SHP77 (cell line): ENCODE measurements at places on chromosomes 2 and 18.

GRCh38 chr2:134711692-134712091 lies 7.1 kb downstream of the TMEM163 start:
- DNase-seq, result no peak

DNA sequence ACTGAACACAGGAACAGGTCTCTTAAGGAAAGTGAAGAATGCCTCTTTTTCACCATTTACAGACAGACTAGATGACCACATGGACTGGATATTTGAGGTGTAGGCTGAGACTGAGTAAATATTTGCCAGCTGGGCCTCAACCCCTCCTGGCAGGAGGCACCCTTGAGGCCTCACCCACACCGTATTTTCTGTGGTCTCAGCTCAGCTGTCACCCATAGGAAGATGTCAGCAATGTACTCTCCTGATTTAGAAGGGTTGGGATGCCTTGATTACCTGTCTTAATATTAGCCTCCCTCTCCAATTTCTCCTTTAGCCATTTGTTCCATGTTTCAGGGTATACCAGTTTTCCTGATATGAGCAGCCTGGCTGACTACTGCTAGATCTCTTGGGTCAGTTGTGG lies 20.3 kb downstream of the ADCYAP1 start:
- peak; percentile 32 for DNase-seq

DNA sequence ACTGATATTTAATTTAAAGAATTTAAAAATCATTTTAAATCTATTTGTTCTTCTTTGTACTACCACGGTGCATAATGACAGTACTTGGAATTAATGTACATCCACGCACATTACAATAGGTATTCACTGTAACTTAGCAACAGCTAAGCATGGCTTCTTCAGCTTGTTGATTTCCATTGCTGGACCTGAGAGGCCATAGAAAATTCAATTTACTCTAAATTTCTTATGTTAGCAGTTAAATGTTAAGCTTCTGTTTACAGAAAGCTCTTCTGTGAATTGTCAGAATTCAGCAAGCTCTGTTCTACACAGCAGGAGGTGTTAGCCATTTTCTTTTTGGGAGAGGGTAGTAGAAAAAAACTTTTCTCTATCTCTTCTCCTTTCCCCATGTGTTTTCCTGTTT lies 1149.3 kb upstream of the CDH2 start:
- no peak for DNase-seq

GRCh38 chr2:147109291-147109690 lies 735.5 kb upstream of the ACVR2A start:
- no peak for DNase-seq

GRCh38 chr2:159165048-159165447 lies 121.5 kb downstream of the WDSUB1 start:
- DNase-seq, result no peak

DNA sequence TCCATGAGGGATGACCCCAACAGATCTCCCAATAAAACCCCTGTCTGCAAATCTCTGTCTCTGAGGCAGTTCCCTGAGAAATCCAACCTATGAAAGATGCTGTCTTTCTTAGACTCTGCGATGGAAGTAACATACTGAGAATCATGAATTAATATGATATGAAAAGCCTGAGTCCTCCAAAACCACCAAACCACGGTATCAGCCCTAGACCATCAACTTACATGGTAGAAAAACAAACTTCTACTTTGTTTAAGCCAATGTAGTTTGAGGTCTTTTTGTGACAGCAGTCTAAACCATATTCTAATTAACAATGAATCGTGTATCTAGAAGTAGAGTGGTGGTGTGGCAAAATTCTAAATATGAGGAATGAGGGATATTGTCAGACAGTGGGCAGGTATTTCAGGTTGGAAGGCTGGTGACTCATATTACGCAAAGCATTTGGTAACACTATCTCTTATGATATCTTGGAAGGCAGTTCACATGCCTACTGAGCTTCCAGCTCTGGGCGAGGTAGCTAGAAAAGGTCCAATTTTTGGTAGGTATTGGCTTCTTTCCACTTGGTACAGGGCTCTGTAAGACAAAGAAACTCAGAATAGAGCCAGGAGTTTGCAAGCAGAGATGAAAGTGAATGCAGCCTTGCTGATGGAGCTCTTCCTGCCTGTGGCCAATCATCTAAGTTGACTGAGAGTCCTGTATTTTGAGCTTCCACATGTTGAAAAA lies 215.8 kb downstream of the ZFP36L2 start:
- DNase-seq, result no peak

DNA sequence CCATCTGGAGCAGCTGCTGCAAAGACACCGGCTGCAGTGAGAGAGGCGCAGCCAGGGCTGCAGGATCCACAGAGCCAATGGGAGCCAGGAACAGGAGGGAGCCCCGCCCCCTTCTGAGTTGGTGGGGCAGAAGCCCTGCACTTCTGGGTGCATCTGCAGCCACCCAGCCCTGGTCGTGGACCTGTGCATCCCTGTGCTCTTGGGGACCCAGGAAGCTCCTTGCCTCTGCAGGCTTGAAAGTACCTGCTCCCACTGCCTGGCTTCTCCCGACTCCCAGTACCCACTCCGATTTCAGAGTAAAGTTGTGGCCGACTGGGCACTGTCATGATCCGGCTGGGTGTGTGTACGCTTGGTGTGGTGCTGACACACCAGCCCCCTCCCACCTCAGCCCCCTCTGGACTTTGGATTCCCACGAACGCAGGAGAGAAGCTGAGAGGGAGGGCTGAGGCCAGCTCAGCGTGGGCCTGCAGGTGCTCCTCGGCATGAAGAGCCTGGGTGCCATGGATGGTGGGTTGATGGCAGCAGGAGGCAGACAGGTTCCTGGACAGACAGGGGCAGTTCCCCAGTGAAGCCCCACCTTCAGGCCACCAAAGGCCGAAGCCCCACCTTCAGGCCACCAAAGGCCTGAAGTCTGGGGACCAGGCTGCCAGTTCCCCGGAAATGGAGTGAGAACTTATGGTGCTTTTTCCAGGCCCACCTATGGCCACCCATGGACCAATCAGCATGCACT lies 34.9 kb downstream of the LRRTM4 start:
- no peak for DNase-seq

DNA sequence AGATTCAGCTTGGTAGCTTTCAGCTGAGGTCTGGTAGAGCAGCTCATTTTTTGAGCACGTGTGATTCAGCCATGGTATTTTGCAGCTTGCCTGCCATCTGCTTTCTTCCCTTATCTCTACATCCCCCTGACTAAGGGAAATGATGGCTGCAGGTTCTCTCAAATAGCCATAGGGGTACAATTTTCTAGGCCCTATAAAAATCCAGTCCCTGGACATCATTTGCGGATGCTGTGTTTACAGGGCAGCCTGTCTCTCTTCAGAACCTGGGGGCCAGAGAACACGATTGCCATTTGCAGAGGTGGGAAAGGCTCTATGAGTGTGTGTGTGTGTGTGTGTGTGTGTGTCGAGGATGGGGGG lies 442.7 kb upstream of the MEIS1 start:
- DNase-seq, result no peak

- no peak for DNase-seq
These were observed 63.5 kb upstream of the WIPF1 start for GRCh38 chr2:174660984-174661675.

- no peak for DNase-seq
These were observed 317.0 kb downstream of the AGAP1 start for GRCh38 chr2:235810846-235811245.

- DNase-seq, result no peak
These were observed 97.6 kb downstream of the RAPH1 start for GRCh38 chr2:203437511-203437910.

DNA sequence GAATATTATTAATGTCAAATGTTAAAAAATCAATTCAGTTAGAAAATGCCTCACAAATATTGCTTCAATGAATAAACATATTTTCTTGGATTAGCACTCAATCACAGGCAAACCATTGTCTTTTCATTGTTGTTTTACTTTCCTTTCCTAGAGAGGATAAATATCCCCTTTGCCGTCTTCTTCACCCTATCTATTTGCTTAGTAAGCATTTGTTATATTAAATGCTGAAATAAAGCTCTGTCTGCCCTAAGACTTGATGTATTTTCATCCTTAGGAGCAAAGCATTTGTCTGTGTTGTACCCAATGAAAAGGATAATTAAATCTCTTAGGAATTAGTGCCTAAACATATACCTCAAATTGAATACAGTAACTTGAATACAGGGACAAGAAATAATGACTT lies 1071.2 kb upstream of the GYPC start:
- no peak for DNase-seq

- no peak for DNase-seq
These were observed 14.4 kb downstream of the RAB12 start for GRCh38 chr18:8623549-8624106.

DNA sequence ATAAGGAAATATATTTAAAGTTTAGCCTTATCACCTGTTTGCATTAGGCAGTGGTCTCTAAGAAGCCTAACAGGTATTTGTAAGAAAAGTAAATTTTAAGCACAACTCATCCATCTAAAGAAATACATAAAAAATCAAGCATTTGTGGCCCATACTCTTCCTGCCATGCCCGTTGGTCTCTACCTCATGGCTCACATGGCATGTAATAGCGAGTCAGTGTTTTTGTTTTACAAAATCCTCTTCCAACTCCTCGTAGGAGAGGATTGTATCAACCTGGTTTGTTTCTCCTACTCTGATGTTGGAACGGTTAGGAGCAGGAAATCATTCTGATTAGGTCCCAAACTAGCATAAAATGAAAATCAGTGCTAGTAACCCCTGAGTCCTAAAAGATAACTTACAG lies 91.8 kb downstream of the FMNL2 start:
- no peak for DNase-seq

- DNase-seq, result peak; percentile 62
These were observed 3.7 kb upstream of the SPEG start for GRCh38 chr2:219430633-219431615.

DNA sequence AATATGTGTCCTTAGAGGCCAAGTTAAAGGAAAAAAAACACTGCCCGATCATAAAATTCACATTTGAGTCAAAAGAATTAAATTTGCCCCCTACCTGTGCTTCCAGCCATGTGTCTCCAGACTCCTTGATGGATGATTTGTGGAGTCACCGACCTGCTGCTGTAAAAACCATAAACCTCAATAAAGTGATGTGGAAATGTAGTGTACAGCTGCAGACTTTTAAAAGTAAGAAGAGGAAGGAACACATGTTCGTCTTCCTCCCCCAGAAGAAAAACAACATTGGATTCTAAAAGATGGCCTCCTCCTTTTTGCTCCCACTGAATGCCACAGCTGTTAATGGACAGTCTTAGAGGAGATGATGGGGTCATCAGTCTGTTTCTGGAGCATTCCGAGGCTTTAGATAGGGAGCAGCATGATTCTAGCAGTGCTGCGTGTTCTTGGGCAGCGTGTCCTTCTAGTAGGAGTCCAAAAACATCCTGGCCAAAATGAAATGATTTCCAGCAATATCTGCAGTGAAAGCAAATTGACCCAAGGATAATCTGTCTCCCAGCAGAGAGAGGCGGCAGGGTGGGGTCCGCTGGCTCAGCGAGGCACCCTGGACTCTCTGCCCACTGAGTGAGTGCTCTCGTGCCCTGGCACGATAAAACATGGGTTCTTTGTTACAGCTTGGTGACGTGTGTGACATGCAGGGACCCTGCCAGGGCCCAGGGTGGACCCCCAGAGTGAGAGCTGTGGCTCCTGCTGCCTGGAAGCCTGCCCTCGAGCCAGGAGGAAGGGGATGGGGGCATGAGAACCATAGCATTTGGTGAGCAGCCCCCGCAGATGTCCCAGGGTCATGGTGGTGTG lies 196.1 kb downstream of the FAM210A start:
- no peak for DNase-seq

DNA sequence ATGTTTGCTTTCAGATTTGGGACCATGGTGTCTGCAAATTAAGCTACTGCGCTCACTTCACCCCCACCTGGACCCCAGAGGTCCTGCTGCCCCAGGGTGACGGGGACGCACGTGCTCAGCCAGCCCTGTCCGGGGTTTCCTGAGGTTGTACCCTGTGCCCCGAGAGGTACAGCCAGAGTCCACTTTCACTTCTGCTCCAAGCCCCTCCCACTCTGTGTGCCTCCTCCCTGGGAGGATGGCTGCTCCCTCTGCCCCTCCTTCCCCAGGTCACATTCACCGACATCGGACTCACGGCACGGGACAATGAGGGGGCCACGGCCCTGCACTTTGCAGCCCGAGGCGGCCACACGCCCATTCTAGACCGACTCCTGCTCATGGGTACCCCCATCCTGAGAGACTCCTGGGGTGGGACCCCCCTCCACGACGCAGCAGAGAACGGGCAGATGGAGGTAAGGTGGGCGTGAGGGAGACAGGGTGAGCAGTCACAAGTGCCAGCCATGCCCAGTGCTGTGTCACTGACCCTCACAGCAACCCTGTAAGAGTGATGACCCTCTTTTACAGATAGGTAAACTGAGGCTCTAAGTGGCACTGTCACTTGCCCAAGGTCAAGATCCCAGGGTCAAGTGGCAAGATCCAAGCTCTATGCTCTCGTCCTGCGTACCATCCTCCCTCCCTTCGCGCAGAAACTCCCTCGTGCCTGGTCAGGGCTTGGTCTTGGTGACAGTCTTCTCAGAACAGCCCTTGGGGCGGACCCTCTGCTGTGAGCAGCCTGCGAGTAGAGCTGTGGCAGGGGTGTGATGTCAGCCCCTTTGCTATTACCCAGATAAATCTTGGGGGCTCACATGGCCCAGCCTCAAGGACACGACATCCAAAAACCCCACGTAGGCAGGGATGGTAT lies 7.6 kb downstream of the ESPNL start:
- DNase-seq, result no peak

DNA sequence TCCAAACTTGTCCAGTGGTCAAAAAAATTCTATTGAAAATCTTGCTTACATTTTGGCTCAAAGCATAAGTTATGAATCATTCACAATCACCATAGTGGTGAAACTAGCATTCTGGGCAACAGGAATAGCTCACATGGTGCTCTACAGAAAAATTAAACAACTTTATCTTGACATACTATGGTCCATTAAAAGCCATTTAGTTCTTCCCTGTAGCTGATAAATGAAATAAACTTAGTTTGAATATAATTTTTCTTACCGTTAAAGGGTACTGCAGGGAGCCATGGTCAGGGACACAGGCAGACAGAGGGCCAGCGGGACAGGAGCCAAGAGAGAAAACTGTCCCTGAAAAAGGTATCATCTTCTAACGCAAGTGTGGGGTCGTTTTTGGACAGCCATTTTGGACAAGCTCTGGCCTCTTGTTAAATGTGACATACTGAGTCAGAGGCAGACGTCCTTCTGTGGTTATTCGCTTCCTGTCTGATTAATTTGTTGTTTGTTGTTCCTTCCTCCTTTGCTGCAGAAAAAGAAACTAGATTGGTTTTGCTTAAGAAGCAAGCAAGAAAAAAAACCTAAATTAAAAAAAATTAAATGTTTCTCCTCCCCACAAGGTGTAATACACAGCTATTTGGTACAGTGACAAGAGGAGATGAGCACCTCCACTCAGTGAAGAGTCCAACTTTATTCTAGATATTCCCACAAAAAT lies at the start of gene WIPF1:
WIPF1 (minus strand) TSS at position 460 of the 703 bp plus-strand sequence. CDS start 12,231 bp downstream, outside the sequence.
- no peak for DNase-seq

- no peak for DNase-seq
These were observed 338.7 kb upstream of the NCKAP5 start for GRCh38 chr2:133906926-133907325.
